ENCODE measurements at places on chromosomes 6 and 20. TPM values are rescaled to one million over a fixed set of nuclear protein-coding genes. Genes with fewer than 3 reads are reported as not detected.
A peak's percentile ranks its signal among the peaks of the same experiment; 100 is the strongest.

GRCh38 chr6:143901885-143902750, 37.8 kb downstream of the ZC2HC1B start:
- DNase-seq: peak; percentile 82

DNA sequence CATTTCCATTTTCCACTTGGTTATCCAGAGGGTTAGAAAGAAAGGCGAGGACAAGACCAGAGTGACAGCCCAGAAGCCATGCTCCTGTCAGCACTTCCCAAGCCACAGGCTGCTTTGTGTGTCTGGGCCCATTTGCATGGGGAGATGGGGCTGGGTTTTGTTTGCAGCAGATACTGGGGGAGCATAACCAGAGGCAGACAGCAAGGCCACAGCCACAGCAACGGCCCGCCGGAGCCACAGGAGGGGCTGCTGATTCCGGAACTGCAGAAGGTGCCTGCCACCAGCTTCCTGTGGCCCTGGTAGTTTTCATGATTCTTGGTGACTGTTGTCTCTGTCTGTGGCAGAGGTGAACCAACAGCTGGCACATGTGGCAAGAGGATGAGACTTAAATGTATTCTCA, 106.6 kb downstream of the DLL1 start:
- no peak for DNase-seq

- DNase-seq: no peak
These were observed 91.7 kb upstream of the PHACTR3 start for GRCh38 chr20:59512651-59513050.

DNA sequence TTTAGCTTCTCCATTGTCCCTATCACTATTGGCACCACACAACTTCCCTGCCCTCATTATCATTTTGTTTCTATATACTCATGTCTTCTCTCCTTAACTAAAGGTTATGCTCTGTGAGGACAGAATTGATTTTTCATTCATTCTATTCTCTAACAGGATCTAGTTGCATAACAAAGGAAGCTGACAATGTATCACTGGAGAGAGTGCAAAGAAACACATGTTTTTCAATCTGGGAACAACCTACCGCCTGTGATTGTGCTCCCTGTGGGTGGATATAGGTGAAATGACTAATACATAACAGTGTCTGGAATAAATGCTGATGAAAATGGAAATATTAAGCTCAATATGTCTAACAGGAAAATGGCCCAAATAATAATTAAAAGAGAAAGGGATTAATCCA, 56.6 kb downstream of the COL12A1 start:
- no peak for DNase-seq

GRCh38 chr20:22775671-22776139, 191.3 kb upstream of the FOXA2 start:
- peak; percentile 29 for DNase-seq

Gene SEMG1
- not detected for total RNA-seq

Gene LPA
- total RNA-seq: not detected

DNA sequence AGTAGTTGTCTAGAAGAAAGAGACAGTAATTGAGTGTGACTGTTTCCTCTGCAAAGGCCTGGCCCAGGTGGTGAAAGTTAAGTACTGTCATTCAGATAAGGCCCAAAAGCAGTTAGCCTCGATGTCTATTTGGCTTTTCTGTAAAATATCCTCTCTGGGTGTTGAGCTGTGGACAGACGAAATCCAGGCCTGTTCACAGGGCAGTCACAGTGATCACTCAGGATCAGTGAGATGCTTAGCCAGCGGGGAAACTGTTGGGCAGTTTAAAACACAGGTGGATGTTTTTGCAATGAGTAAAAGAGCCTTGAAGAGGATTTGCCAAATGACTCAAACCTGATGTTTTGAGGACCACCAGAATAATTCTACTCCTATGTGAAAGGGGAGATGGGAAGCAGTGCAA, 22.0 kb upstream of the PRDM1 start:
- DNase-seq: no peak

DNA sequence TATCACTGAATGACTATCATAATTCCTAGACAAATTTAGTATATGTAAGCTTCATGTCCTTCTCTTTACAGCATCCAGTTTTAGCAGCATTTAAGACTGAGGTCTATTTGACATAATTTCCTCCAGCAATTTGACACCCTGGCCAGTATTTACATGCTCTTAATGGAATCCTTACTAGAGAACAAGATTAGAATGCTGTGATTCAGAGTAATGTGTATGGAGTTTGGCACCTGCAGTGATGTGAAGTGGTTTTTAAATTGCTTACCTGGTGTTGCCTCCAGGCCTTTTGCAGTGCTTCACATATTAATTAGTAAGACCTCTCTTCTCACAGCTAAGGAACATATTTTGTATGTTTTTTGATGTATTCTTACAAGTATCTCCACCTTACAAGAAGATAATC, 9.8 kb downstream of the NKX2-4 start:
- peak; percentile 30 for DNase-seq

DNA sequence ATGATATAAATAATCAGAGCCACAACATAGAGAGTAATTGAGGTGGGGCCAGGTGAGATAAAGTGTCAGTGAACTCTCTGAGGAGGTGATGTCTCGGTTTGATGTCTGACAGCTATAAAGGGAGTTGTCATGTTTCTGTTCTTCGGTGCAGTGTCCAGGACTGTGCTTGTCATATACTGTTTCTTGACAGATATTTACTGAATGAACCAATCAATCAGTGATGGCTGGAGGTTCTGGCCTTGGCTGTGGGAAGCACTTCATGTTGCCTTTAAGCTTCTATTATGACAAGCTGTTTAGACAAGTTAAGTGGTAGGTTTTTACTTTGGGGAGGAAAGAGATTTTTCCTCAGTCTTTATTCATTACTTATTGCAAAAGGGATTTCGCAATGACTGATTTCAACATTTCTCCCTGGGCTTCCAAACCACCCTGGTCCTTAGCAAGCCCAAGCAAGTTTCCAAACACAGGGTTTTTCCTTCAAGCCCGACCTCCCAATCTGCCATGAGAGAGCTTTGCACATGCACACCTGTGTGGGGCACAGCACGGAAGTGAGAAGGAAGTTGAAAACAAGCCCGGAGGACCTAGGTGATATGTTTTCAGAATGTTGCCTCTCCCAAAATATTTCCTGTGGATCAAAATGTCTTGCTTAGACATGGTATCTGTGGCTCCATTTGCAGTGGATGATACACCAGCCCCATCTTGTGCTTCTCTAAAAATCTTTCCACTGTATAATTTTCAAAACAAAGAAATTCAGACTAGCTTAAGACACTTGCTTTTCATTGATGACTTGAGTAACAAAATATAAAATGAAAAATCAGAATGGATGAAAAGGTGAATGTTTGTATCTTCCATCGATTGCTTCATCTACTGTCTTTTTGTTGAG, 567.3 kb upstream of the BTBD3 start:
- DNase-seq: peak; percentile 87

- DNase-seq: no peak
These were observed 512.7 kb upstream of the ZNF337 start for GRCh38 chr20:26209171-26209941.

DNA sequence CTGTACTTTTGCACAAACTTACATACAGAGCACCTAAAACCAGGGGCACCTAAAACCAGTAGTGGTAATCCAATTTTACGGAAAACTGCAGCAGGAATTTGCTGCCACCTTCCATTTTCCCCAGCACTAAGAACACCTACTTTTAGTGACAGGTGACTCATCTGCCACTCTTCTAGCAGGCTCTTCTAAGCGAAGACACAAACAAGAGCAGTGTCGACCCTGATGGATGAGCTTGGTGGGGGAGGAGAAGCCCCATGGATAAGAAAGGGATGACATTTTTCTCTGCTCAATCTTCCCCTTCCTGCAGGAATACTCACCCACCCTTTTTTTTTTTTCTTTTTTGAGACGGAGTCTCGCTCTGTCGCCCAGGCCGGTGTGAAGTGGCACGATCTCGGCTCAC, 116.9 kb downstream of the GMPR start:
- DNase-seq: no peak

Gene BPIFB4
- not detected for total RNA-seq

Gene GLP1R
- total RNA-seq: not detected

- DNase-seq: peak; percentile 45
These were observed 24.9 kb upstream of the FUCA2 start for GRCh38 chr6:143536461-143536865.

DNA sequence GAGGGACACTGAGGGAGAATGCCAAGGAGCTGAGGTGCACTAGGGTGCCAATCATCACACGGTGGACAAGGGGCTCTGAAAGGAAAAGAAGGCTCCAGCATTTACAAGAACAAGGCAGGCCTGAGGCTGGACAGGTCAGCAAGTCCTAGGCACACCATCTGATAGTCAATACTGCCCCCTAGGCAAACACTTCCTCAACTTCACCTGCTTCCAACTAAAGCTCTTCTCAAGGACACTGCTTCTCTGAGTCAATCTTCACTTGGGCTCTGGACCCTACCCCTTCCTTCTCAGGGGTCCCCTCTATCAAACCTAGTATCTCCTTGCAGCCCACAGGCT, 37.7 kb upstream of the SLC4A11 start:
- DNase-seq: peak; percentile 7

GRCh38 chr6:134436281-134436815, 118.4 kb upstream of the SGK1 start:
- DNase-seq: peak; percentile 97

Gene EPPIN
- total RNA-seq: not detected

DNA sequence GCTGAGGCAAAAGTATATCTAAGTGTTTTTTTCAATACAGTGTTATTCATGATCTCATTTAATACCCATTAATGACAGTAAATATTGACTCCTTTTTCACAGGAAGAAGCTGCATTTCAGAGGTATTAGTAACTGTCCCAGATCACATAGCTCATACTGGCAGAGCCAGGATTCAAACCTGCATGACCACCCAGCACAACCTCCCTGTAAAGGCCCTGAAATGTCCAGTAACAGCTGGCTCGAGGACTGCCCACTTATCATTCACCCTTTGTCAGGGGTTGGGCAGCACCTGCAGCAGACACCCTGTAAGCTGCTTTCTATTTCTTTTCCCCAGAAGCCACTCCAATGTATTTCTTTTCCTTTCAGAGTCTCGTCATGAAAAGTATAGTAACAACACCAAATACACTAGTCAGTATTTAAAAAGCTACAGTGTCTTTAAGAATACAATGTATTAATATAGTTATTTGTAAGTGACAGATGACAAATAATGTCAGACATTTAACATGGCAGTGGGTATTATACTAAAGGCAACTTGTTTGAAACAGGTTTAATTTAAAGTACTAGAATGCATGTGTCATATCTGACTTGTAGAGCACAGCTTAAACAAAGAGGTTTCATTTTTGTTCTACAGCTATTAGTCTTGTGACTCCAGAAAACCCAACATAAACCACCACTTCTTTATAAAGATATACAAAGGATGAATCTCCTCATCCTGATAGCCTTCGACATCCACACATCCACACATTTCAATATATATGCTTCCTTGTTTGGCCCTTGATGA, 841.6 kb upstream of the GJE1 start:
- no peak for DNase-seq

Data from fibroblast of lung (primary cell).